ENCODE measurements at places on chromosomes 13 and 19.

- DNase-seq, result no peak
Measured at GRCh38 chr13:60221581-60221980, 57.9 kb upstream of the DIAPH3 start.

DNA sequence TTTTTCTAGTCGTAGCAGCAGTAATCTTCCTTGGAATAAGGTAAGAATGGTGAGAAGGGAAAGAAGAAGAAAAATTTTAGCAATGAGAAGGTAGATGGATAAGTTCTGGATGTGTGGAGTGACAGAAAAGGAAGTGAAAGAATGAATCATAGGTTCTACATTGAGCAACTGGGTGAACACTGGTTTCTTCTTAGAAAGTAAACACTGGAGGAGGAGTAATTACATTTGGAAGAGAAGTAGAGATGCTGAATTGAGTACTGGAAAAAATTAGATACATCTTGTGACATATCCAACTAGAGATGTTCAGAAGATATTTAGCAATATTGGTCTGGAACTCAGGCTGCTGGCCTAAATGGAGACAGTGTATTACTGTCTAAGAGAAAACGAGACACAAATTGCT is 148.5 kb downstream of the GPC5 start:
- no peak for DNase-seq

DNA sequence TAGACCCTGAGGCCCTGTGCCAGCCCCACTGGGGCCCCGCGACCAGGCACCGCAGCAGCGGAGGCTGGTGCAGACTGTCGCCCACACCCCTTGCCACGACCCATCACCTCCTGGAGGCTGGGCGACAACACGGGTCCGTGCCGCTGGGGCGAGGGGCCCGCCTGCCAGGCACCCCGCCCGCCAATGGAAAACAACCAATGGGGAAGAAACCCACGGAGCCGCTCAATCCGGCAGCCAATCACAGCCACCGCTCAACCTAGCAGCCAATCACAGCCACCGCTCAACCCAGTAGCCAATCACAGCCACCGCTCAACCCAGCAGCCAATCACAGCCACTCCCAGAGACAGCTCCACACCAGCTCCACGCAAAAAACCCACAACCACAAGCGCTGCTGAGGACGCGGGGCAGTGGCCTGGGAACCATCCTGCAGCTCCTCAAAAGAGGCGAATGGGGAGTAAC is 29.7 kb downstream of the GPX4 start:
- DNase-seq, result peak; percentile 89

DNA sequence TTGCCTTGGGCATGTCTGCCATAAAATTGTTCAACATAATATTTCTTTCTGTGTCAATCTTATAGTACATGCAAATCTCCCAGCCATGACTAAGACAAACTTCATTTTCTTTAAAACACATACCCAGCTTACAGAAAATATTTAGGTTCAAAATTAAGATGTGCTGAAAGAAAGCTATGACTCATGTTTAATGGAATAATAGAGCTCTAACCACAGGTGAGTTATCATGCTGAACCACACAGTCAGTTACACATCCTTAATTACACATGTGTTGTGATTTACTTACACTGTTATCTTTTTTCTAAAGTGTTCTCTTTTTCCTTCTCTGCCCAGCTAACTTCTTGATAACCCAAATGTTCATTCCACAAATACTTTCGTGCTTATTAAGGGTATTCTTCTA is 1831.2 kb downstream of the OLFM4 start:
- DNase-seq, result no peak

DNA sequence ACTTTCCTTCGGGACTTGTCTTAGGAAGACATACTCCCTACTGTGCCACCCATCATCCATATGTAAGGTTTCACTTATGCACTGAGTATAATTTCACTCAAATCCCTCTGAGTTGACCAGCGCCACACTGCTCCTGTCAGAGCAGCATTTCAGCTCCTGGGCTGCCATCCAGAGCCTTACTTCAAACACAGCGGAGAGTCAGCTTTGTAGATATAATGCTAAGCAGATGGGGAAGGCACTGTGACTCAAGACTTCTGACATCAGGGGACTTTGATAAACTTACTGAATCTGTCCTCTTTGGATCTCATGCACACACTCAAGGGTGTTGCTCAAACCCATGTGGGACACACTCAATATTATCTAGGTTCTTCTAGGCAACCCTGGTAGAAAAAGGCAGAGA is 34.9 kb downstream of the DOCK9 start:
- no peak for DNase-seq

DNA sequence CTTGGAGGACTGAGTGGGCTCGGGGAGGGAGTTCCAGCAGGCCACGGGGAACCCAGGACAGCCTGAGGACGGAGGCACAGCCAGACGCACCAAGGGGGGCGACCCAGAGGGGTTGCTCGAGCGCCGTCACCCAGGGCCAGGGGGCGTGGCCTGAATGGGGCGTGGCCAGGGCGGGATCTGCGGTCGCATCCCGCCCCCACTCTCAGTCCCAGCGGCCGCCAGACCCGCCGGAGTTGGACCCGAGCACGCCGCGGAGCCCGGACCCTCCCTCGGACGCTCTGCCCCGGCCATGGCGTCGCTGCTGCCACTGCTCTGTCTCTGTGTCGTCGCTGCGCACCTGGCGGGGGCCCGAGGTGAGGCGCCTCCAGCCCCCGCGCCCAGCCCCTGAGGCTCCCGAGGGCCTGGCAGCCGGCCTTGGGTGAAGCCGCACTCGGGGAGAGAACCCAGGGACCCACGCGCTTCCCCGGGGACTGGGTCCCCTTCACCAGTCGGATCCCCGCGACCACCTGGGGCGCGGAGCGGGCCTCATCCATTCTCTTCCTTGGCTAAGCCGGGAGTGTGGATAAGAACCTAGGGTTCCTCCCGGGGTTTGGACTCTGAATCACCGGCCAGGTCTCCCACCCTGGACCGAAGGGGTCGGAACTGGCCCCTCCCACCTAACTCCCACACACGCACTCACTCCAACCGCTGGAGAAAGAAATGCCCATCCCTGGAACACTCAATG is at the start of gene CILP2:
Gene CILP2, plus strand, starts transcription at position 205 of the 724 bp plus-strand sequence. Its CDS starts 85 bp downstream, at position 290.
- no peak for DNase-seq

GRCh38 chr19:48483301-48483700 is 14.1 kb downstream of the CYTH2 start:
- DNase-seq, result no peak

- DNase-seq, result no peak
Measured at GRCh38 chr13:48574041-48574796, 41.3 kb upstream of the RCBTB2 start.

- no peak for DNase-seq
Measured at GRCh38 chr19:10808937-10809649, 26.9 kb downstream of the TMED1 start.

DNA sequence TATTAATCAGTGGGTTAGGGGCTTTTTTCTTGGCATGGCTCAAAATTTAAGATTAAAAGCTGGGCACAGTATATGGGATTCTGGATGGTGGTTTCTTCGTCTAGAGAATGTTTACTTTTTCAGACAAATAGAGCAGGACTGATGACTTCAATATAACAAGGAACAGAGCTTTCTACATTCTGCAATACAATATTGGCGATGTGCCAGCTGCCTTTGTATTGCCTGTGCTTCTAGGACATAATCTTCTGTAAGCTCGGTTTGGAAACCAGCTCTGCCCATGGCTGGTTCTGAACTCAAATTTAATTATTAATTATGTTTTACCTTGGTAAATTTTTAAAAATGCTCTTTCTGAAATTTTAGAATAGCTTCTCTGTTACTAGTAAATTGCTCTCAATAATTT is 139.1 kb upstream of the TRPC4 start:
- DNase-seq, result no peak

DNA sequence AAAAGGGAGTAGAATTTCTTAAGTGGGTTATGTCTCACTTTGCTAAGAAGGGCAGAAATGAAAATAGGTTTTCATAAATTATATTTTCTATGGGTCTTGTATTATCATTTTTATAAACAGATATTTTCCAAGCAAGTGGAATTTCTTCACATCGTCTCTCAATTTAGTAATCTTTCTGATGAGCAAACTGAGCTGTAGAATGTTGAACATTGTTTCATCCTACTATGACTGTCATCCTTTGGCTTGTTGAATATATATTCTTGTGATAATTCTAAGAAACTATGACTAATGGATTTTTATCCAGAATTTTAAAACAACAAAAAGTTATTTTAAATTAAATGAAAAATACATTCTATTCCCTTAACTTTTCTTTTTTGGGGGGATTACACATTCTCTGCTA is 313.8 kb downstream of the ENOX1 start:
- DNase-seq, result no peak

- DNase-seq, result no peak
Measured at GRCh38 chr13:77555246-77555645, 19.7 kb downstream of the SCEL start.

DNA sequence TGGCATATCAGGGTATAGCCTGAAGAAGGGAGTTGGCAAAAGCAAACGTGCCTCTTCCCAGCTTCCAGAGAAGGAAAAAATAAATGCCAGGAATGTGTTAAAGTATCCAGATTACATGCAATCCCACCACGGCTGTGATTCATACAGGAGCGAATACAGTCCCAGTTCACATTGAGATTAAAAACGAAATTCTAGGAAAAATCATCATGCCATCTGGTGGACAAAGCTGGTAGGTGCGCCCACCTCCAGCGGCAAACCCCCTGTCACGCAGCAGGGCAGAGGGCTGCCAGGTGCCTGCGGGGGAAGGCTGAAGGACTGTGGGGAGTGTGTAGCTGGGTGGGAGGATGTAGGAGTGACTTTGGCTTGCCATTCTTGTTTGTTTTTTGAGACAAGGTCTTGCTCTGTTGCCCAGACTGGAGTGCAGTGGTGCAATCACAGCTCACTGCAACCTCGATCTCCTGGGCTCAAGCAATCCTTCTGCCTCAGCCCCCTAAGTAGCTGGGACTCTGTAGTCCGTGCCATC is 6.4 kb upstream of the DMWD start:
- DNase-seq, result peak; percentile 13

- DNase-seq, result no peak
Measured at GRCh38 chr13:76758738-76759137, 127.5 kb downstream of the KCTD12 start.

GRCh38 chr19:3842948-3843347 is 25.9 kb downstream of the ZFR2 start:
- DNase-seq, result no peak

DNA sequence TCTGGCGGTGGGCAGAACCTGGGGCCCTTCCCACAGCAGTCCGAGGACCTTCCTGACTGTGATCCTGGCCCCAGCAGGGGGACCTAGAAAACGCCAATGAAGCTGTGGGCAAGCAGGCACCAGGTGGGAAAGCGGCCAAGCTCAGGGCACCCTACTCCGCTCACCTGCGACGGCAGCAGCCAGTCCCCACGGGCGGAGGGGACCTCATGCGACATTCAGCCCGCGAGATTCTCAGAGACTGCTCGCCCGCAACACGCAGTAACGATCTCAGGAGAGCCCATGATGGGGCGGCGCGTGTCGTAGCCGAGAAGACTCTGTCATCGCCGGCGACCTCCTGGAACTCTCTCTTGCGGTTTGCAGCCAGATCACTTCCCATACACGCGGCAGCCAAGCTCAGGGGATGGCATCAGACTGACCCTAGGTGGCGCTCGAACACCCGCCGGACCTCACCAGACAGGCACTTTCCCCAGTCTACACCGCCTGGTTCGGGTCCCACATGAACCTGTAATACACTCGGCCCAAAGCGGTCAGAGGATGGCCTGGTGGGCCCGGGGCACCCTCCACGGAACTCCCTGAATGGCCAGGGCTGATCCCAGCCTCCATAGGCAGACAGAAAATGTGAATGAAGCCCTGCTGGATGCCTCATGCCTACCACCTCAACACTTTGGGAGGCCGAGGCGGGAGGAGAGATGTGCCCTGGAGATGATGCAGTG is 26.5 kb downstream of the MAN2B1 start:
- DNase-seq, result peak; percentile 80

- no peak for DNase-seq
Measured at GRCh38 chr19:7373862-7374261, 25.1 kb downstream of the ARHGEF18 start.

- no peak for DNase-seq
Measured at GRCh38 chr19:14479309-14479974, 4.3 kb upstream of the PTGER1 start.

DNA sequence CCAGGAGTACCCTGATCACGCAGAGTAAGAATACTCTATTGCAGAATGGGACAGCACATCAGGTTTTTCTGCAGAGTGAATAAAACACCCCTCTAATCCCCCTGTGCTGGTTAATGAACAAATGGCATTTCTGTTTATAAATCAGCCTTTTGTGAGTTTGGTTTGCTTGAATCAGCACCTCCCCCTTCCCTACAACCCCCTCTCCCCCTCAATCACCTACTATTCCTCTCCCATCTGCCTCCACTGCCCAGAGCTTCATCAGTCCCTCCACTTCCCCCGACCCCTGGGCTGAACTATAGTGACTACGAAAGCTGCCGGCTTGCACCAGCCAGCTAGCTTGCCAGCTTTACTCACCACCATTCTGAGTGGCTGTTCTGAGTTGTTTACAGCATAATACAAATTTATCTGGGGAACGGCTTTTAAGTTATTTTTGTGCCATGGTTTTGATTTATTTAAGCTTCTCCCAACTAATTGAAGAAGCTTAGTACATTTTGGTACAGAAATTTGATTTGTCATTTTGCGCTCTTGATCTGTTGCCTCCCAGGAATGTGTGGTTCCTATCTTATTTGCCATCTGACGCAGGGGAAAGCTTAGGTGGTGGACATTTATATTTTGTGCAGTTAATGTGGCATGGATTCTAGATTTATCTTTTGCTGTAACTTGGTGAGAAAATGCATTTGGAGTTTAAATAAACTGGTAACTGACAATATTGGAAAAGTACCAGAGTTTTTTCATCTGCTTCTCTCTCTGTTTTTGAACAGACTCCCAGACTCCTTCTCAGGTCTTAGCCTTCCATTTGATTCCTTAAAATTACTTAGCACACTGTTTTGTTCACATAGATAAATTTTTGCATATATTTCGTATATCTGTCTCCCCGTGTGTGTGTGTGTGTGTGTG is 41.7 kb upstream of the WDFY2 start:
- no peak for DNase-seq

DNA sequence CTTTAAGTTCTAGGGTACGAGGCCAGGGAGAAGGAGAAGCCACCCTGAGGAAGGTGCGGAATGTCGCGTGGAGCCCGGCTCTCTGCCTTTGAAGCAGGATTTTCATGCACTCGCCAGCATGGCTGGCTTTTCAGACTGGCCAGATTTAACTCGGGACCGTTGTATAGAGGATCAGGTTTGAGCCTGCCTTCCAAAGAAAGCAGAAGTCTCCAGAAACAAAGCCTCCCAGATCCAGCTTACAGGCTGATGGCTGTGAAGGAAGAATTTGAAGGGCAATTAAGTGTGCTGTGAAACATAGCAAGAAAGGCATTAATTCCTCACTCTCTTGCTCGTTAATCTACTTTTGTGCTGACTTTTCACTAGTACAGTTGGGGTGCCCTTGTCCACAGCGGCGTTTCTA is 140.2 kb downstream of the SOX1 start:
- DNase-seq, result no peak

DNA sequence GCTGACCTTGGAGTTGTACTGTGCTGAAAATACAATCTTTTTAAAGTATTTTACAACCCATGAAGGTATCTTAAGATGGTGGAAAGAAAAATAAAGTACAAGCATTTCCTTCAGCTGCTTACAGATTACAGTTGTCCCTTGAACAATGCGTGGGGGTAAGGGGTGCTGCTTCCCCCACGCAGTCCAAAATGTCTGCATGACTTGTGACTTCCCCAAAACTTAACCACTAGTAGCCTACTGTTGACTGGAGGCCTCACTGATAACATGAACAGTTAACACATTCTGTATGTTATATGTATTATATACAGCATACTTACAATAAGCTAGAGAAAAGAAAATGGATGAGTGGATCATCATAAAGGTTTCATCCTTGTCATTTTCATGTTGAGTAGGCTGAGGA is 45.3 kb upstream of the ZNF599 start:
- DNase-seq, result no peak

Data from GDM1 (cell line).